Aorta (tissue), 5 donors: ENCODE measurements at places on chromosomes 11 and 22. TPM values are rescaled to one million over a fixed set of nuclear protein-coding genes. Genes with fewer than 3 reads are reported as not detected.

- no peak for DNase-seq
Observed at GRCh38 chr11:125315079-125315740, 150.7 kb downstream of the PKNOX2 start.

DNA sequence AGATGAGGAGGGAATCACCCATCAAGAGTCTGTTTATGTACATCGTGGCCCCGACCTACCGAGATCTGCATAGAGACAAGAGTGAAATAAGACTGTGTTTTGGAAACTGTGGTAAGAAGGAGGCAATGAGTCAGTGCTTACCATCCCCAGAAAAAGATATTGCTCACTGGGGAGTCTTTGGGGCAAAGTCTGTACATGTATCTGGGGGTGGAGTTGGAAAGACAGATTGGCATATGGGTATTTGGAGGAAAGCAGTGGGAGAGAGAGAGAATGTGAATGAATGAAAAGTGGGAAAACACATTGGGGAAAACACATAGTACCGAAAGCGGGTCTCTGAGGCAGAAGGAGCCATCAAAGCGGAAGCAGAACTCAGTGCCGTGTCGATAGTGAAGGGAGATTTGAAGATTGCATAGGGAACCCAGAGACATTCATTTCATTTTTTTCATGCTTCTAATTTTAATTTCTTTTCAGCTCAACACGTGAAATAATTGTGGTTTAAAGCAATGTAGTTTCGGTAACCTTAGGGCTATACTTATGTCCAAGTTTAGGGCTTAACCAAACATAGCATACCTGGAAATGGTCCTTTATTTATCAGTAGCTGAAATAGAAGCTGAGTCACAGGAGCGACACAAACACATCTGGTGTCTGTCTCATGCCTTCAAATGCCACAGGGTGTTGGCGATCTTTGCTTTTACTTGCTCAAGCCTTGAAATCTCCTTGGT, 98.6 kb upstream of the CD44 start:
- DNase-seq = no peak

DNA sequence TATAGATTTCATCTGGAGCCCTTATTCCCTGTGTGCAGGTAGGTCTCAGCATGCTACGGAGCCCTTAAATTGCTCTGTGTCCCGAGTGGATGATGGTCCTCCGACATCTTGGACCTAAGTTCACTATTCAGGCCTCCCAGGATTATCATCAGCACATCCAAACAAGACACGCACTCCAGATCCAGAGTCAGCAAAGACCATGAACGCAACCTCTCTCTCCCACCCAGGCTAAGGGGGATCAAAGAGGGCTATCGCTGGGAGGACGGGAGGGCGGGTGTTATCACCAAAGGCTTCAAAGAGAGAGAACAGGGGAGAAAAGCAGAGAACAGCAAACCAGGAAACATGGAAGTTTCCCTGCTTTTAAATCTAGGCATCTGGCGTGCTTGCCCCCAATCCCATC, 659.4 kb downstream of the TBC1D22A start:
- no peak for DNase-seq

The FIBIN gene
- 80.9 TPM for total RNA-seq

The E2F8 gene
- 0.63 TPM for total RNA-seq

The OR51B5 gene
- 0.71 TPM for total RNA-seq

The PPP2R5B gene
- 36.8 TPM for total RNA-seq
